COLO829 (cell line): ENCODE measurements at places on chromosomes 5 and 9.
A peak's percentile ranks its signal among the peaks of the same experiment; 100 is the strongest.

- no peak for DNase-seq
Observed at GRCh38 chr9:94623253-94623652, 16.1 kb downstream of the FBP1 start.

- peak; percentile 28 for DNase-seq
Observed at GRCh38 chr5:95406426-95407090, 15.4 kb downstream of the FAM81B start.

DNA sequence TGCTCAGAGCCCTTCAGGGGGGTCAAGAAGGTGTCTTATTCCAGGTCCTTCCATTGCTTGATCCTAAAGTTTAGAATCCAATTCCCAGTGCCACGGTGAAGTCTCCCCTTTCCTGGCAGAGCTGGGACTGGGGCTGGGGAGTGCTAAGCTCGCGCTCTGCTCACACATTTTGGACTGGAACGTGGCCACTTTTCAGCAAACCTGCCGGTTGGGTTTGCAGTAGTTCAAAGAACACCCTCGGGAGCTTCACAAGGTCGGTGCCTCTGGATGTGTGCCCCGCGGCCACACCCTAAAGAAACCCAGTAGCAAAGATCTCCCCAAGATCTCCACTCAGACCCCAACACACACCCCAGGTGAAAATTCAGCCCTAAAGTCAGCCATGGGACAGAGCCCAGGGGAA is at the start of gene C9orf152:
TSS of gene C9orf152 (minus strand) at position 129 of the 400 bp plus-strand sequence. CDS start 580 bp downstream, outside the sequence.
- DNase-seq, result no peak

DNA sequence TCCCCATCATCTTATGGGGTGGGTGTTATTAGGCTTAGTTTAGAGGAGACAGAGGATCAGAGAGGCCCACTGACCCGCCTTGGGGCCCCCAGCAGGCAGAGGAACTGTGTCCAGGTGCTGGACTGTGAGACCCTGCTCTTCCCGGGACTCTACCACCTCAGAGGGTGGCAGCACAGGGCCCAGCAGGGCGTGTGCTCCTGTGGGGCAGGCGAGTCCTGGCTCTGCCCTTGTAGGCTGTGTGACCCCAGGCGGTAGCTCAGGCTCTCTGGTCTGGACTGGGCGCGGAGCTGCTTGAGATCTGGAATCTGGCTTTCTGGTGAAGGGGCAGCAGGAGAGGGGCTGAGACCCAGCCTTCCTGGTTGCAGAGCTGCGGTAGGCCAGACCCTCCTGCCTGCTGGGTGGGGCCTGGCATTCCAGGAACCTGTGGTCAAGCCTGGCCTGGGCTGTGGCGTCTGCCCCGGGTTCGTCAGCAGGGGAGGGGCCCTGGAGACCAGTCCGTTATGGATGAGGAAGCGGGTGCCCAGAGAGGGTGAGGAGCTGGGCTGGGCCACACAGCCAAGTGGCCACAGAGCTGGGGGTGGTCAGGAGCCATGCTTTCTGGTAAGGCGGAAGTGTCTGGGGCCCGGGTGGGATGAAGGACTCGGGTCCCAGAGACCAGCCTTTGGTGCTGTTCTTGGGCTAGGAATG is 46.5 kb downstream of the RXRA start:
- DNase-seq, result no peak

DNA sequence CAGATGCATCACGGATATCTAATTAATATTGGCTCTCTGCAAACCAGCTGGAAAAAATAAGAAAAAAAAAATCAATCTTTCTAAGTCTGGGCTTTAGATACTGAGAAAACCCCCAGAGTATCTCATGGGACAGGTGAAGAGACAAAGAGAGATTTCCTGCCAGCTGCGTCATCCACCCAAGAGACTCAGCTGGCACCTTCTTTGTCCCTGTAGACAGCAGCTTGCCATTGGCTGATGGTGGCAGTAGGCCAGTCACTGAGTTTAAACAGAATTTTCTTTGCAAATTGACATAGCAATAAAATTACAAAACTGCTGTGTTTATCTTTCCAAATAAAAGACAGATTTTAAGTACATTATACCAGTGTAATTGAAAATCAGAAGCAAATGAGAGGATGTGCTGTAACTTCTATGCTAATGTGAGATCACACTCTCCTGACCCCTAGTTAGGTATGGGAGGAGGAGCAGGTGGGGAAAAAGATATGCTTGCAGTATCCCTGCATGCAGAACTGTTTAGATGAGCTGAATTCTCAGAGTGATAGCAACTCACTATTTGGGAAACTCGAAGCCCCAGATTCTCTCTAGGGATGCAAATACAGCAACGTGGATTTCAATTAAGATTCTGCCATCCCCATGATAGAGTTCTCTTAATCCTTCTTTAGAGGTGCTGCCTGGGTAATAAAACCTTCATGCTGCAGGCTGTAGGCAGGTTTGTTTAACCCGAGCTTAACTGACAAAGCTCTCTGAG is 72.2 kb downstream of the NMUR2 start:
- DNase-seq, result no peak

DNA sequence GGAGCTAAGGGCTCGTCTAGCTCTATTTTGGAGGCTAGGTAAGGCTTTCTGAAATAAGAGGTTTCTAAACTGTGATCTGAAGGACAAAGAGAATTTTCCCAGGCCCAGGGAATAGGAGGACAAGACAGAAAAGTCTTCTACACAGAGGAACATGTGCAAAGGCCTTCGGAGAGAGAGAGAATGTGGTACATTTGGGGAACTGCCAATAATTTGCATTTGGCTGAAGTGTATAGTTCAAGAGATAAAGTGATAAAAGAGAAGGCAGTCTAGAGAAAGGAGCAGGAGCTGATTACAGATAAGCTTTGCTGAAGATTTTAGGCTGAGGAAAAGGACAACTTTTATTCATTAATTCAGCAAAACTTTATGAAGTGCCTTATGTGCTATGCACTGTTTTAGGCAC is 214.4 kb upstream of the ELL2 start:
- no peak for DNase-seq

GRCh38 chr5:58407042-58407719 is 52.7 kb downstream of the PLK2 start:
- DNase-seq, result no peak

- DNase-seq, result no peak
Observed at GRCh38 chr5:142797420-142797819, 27.2 kb downstream of the ARHGAP26 start.

DNA sequence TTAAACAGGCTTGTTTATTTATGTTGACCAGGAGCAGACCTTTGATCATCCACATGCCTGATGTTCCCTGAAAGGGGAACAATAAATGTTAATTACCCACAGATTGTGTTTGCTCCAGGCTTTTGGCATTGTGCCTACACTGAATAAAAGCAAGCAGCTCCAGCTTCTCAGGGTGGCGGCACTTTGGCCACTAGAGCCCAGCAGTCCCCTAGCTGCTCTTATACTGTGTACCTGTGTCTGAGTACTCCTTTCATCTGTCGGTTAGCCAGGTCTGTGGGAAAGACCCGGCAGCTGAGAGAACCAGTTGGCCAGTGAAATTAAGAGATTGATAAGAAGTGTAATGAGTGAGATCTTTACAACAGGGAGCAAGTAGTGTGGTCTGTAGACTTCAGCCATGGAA is 254.8 kb upstream of the FTMT start:
- no peak for DNase-seq

- DNase-seq, result no peak
Observed at GRCh38 chr5:159514229-159514810, 184.0 kb upstream of the IL12B start.

DNA sequence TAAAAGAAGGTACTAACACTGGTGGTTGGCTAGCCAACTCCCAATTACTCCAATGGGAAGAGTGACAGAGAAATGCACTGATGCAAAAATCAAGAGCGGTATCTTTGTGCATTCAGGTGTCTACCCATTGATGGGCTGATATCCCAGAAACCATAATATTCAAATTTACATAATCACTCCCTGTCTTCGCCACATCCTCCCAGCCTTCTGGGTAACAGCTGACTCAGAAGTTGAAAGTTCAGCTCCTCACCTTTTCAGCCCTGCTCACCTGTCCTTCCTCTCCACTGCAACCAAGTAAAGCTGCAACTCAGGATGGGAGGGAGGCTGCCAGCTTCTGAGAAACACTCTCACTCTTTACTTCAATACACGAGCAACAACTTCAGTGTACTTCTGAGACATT is 6.9 kb downstream of the SUSD1 start:
- no peak for DNase-seq

DNA sequence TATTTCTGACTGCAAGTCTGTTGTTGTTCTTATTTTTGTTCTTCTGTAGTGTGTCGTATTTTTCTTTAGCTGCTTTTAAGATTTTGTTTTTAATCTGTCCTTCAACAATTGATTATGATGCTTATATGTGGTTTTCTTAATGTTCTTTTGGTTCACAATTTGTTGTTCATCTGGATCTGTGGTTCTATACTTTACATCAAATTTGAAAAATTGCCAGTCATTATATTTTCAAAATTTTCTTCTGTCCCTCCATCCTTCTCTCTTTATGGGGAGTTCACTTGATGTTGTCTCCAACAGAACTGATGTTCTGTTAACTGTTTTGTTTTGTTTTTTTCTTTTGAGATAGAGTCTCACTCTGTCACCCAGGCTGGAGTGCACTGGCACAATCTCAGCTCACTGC is 378.5 kb upstream of the CD180 start:
- DNase-seq, result no peak

DNA sequence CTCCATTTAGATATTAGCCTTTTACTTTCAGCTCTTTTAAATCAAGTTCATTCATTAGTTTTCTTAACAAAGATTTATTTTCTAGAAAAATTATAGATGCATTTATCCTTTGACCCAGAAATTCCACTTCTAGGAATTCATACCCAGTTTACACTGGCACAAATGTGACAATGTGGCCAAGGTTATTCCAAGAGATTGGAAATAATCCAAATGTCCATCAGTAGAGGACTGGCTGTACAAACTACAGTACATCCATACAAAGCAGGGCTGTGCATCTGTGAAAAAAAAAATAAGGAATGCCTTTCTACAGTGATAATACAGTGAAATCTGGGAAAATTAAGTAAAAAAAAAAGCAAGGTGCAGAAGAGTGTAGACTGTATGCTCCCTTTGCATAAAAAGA is 149.2 kb downstream of the GABBR2 start:
- no peak for DNase-seq

DNA sequence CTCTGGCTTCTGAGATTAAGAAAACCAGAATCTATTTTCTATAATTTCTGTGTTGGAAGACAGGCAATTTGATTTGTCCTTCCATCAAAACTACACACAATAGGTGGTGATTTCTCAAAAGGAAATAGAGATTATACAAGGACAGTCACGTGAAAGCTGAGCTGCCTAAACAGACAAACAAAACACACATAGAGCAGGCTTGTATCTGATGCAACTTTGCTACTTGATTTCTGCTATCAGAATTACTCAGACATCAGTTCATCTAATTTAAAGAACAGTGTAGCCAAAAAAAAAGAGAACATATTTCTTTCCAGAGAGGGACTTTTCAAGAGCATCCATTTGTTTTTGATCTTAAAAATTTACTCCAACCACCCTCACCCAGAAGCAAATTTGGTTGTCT is 2128.3 kb upstream of the C9orf72 start:
- no peak for DNase-seq

DNA sequence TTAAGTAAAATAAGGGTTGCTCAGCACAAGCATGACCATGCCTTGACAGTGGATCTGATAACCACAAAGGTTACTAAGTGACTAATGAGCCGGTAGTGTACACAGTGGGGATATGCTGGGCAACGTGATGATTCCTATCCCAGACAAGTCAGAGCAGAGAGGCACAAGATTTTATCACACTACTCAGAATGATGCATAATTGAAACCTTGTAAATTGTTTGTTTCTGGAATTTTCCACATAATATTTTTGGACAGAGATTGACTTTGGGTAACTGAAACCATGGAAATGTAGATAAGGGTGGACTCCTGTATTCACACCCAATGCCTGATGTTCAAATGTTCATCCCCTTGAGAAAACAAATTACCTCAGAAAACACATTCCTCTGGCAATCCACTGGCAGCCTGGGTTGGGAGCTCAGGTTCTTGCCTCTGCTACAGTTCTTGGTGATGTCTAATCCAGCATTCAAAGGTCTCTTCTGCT is 16.2 kb upstream of the ERAP1 start:
- no peak for DNase-seq

- DNase-seq, result no peak
Observed at GRCh38 chr9:691825-692400, 149.6 kb upstream of the DMRT1 start.

DNA sequence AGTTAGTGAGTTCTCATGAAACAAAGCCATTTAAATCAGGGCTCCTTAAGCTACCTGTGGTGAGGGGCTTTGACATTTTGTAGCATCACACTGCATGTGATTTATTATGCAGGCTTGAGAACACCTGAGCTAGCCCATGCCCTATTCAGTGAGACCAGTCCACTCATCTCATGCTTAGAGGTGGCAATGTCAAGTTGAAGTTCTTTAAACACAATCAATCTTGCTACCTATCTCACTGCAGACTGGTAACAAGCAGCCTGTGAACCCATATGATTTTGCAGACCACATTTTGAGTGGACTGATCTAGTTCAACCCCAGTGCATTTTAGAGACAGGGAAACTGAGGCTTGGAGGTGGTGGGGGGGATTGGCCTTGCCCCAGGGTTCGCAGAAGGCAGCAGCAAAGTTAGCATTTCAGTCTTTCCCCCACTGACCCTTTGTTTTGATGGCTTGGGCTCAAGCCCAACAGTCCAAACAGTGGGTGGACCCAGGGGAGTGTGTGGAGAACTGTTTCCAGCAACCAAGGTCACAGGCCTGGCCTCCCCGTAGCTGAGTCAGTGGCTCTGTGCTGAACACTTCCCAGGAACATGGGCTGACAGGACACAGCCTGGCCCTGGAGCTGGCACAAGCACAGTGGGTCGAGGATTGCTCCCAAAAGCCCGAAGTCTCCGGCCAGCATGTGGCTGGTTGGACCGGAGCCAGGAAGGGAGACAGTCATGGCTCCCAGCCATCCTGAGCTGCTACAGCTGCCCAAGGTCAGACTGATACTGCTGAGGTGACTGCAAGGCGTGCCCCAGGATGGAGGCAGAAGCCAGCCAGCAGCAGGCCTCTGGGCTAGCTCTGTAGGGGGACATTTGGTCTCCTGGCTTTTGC is 95.3 kb downstream of the RGS3 start:
- DNase-seq, result no peak

GRCh38 chr5:169548315-169548714 is 35.3 kb upstream of the SPDL1 start:
- DNase-seq, result no peak
